ENCODE measurements at places on chromosomes 3 and 15.
A peak's percentile ranks its signal among the peaks of the same experiment; 100 is the strongest.

- DNase-seq, result no peak
Observed at GRCh38 chr15:40785814-40786213, 16.0 kb downstream of the C15orf62 start.

GRCh38 chr3:186986816-186987215, 56.5 kb downstream of the ST6GAL1 start:
- DNase-seq, result no peak

DNA sequence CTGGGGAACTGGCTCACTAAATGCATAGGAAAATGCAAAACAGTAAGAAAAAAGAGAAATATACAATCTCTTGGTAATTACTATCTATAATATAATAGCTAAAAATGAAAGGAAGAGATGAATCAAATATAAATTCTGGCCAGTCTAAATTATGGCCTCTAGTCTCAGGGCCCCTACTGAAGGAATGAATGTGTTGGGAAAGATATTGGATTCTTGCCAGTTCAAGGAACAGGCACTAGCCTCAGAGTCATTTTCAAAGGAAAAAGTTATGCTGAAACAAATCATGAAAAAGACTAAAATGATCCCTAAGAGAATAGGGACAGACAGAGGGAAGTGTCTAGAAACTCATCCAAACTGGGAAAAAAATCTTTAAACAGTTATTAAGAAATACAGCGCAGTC, 62.4 kb downstream of the C3orf80 start:
- DNase-seq, result no peak

- DNase-seq, result no peak
Observed at GRCh38 chr3:128033102-128033501, 19.1 kb upstream of the SEC61A1 start.

DNA sequence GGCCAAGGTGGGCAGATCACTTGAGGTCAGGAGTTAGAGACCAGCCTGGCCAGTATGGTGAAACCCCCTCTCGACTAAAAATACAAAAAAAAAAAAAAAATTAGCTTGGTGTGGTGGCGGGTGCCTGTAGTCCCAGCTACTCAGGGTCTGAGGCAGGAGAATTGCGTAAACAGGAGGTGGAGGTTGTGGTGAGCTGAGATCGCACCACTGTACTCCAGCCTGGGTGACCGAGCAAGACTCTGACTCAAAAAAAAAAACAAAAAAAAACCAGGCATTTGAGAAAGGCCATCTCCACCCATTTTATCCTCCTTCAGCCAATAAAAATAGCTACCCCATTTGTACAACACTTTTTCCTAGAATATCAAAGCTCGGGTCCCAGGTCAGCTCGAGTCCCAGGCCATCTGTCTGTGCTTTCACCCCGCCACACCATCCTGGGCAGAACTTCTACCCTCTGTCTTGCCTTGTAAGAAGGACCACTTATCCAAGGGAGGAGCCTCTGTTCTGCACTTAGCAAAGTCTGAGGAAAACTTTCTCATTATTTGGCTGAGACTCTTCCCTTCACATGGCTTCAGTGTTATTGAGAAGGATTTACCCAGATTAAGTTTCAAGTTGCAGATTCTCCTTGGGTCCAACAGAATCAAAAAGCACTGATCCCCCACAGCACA, 99.1 kb downstream of the MESD start:
- peak; percentile 46 for DNase-seq

- no peak for DNase-seq
Observed at GRCh38 chr3:182965861-182966366, 14.4 kb downstream of the DCUN1D1 start.

GRCh38 chr3:40464339-40465110, 7.4 kb downstream of the RPL14 start:
- DNase-seq, result no peak

DNA sequence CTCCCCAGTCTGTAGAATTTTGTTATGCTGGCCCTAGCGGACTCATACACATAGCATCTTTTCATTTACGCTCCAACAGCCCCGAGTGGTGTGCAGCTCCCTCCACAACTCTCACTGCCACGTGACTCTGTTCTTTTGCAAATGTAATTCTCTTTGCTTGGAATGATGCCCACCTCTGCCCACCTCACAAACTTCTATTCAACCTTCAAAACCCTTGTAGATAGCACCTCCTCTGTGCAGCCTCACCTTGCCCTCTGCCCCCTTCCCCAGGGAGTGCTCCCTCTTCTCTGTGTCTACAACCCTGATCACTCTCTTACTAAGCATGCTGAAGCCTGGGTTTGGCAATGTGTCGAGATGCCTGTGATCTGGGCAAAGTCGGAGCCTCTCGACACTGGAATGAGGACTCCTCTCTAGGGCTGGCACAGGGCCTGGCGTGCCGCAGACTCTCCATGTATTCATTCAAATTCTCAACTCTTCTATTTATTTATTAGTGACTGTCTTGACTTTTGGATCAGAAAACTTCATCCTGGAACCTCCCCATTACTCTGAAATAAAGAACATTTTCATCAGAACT, 73.5 kb downstream of the MGLL start:
- no peak for DNase-seq

DNA sequence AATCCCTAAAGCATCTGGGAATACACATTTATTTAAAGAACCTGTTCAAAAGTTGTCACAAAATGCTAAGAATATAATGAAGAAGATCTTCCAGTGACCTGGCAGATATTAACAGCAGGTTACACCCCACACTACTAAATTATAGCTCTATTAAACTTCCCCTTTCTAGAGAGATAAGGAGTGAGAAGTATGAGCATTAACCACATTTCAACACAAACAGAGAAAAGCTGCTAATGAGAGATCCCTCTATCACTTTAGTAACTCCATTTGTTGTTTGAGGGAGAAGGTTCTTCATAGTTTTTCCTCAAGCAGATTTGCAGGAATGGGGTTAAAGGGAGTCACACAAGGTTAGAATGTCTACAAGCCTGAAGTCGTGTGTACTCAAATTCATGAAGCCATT, 3.6 kb downstream of the COL8A1 start:
- DNase-seq, result no peak

GRCh38 chr3:88211096-88211890, 61.5 kb downstream of the C3orf38 start:
- DNase-seq, result peak; percentile 24

- DNase-seq, result peak; percentile 52
Observed at GRCh38 chr3:143170676-143171075, 51.1 kb downstream of the CHST2 start.

DNA sequence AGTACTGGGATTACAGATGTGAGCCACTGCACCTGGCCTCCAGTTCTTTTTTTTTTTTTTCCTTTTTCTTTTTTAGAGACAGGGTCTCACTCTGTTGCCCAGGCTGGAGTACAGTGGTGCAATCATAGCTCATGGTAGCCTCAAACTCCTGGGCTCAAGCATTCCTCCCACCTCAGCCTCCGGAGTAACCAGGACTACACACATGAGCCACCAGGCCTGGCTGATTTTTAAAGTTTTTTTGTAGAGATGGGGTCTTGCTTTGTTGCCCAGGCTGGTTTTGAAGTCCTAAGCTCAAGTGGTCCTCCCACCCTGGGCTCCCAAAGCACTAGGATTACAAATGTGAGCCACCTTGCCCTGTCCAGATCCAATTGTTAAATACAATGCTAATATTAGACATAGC, 13.6 kb upstream of the ULK3 start:
- no peak for DNase-seq

DNA sequence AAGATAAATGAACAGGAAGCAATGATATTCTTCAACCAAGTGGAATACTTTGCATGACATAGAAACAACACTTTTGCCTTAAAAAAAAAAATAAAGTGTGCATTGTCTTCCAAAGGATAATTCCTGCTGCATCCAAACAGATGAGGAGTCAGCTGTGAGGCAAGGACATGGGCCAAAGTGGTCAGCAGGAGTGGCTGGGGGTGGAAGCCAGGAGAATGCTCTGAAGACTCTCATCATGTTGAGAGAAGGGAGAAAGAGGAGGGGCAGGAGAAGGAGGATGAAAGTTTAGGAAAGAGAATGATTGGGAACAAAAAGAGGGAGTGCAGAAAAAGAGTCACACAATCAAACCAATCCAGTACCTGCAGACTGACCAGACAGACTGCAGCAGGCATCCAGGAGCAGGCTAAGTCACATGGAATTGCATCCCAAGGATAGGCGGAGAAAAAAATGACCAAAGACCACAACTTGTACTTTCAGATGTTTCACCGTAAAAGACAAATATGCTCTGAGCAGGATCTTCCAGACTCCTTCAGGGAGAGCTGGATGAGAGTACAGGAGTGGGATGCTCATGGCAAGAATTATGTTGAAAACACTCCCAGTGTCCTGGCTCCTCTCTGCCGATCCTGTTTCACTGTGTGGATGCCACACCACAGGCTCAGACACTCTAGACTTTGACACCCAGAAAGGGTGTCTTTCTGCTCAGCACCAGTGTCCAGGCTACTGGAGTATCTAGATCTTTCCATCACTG, 11.9 kb downstream of the ABI3BP start:
- DNase-seq, result no peak

- DNase-seq, result peak; percentile 46
Observed at GRCh38 chr3:106542101-106542769, 673.4 kb upstream of the CBLB start.

DNA sequence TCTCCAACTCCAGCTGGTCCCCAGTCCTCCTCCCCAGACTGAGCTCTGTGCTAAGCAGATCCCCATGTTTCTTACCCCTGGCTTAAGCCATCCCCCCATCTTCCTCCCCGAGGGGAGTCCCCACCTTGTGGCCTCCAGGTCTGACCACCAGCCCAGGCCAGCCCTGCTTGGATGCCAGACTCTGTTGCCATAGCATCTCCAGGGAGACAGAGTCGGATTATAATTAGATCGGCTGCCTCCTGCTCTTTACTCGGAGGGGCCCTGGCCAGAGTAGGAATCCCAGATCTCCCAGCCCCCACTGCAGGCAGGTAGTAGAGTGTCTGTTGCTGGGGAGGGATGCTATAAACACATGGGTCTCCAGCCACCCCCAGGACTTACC, 2.4 kb downstream of the KLHDC8B start:
- peak; percentile 34 for DNase-seq

DNA sequence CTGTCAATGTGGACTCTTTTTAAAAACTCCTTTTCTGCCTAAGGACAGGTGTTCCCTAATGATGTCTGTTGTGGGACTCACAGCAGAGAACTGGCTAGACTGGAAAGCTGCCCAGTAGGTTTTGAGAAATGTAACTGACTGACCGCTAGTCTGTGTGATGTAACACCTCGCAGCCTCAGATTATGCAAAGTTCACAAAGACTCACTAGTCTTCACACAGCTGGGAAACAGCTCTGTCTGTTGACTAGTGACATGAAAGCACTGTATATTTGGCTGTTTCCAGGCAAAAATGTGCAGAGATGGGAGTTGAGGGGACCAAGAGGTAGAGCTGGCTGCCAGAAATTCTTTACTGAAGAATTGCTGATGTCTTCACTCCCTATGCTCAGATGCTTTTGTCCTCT, 10.3 kb downstream of the PDZRN3 start:
- peak; percentile 87 for DNase-seq

- DNase-seq, result no peak
Observed at GRCh38 chr3:78079514-78079913, 1039.6 kb downstream of the ROBO2 start.

DNA sequence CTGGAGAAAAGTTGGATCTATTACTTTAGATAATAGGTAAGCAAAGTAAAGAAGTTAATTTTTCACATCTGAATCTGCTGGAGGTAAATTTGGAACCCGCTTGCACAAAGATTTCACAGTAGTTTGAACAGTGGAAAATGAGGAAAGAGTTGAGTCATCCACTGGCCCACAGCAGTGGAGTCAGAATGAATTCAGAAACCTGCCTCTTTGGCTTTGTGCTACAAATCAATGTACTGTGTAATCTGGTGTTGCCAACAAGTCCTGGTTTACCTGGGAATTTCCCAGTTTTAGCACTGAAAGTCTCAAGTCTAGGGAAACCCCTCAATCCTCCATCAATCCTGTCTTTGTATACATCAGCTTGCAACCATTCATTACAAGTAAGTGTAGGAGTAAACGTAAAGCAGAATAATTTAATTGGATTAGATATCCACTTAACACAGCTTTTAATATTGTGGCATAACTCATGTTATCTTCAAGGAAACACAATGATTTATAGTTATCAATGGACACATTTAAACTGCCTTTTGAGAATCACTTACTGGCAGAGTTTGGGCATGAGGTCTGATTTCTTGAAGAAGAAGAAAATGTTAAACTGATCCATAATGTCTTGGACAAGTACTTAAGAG, 100.6 kb downstream of the DCLK3 start:
- DNase-seq, result peak; percentile 62

DNA sequence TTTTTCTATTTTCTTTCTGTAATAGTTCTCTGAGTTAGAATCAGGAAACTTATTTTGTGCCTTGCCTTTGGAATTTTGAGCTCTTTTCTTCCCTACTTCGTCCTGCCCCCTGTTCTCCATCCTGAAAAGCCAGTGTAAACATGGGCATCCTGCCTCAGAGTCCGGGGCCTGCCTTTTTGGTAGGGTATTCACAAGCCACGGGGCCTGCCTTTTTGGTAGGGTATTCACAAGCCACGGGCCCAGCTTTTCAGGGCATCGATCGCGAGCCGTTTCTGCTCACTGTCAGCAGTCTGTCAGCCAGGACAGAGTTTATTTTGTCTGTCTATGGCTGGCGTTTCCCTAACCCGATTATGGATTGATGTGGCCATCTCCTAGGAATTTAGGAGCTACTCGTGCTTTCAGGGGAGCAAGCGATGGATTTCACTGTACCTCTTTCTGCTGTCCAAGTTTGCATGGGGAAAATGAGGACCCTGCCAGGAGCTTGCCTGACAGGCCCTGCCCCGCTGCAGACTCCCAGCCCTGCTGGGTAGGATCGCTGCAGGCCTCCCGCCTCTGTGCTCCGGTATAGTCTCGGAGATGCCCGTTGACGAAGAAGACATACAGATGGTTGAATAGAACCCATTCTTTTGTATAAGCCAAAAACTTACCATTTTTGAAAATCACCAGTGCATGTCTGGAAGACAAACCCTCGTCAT, 12.8 kb downstream of the SYNM start:
- DNase-seq, result no peak

- DNase-seq, result peak; percentile 62
Observed at GRCh38 chr3:189953551-189953950, 167.1 kb downstream of the P3H2 start.

DNA sequence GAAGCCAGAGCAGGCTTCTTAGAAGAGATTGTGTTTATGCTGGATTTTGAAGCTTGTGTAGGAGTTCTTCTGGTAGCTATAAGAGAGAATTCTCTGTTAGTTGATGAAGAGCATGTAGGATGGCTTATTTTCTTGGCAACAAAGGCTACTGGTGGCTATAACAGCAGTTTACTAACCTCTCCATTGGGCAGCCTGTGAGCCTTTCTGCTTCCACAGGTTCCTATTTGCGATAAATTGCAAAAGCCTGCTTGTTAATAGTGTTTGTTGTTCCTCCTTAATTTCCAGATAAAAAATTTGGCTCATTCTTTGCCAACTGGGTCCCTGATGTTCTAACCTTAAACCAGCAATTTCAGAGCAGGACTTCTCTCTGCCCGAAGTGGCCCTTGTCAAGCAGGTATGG, 290.6 kb upstream of the TRIM42 start:
- no peak for DNase-seq

DNA sequence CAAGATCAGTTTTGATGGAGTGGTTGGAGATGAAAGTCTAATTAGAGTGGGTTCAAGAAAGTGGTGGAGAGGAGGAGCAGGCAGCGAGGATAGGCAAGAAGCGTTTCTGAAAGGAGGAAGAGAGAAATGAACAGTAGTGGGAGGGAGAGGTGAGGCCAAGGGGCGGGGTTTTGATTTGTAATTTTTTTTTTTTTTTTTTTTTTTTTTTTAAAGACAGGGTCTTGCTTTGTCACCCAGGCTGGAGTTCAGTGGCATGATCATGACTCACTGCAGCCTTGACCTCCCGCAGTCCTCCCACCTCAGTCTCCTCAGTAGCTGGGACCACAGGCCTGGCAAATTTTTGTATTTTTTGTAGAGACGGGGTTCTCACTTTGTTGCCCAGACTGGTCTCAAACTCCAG, 36.6 kb downstream of the MRAS start:
- DNase-seq, result no peak

GRCh38 chr3:13245615-13245978, 172.4 kb upstream of the IQSEC1 start:
- no peak for DNase-seq
